NCI-H1105 (cell line): ENCODE measurements at places on chromosomes 7 and 10.

- no peak for DNase-seq
These were observed 6.4 kb downstream of the ADCK2 start for GRCh38 chr7:140679186-140679585.

- DNase-seq = no peak
These were observed 39.7 kb downstream of the TAC1 start for GRCh38 chr7:97771576-97771975.

DNA sequence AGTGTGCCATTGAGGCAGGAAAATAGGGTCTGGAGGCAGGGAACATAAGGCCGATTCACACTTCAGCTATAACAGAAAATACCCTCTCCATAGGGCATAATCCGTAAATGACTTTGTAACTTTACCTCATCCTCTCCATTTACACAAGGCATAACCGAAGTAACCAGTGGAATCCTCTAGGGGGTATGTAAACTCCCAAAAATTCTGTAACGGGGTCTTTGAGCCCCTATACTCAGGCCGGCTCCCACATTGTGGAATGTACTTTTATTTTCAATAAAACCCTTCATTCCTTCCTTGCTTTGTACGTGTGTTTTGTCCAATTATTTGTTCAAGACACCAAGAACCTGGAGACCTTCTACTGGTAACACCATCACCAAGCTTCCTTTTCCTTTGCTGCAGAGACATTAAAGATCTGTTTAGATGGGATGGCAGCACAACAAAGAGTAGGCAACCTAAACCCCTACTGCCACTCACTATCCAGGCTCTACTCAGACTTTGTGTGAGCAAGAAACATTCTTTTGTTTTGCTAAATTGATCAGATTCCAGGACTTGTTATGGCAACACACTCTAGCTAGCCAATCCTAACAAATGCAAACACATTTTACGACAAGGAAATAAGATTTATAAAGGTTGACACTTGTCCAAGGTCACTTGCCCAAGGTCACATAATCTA, 99.3 kb downstream of the DGKI start:
- DNase-seq = no peak

- peak; percentile 5 for DNase-seq
These were observed 180.6 kb upstream of the CHRM2 start for GRCh38 chr7:136687693-136688322.

DNA sequence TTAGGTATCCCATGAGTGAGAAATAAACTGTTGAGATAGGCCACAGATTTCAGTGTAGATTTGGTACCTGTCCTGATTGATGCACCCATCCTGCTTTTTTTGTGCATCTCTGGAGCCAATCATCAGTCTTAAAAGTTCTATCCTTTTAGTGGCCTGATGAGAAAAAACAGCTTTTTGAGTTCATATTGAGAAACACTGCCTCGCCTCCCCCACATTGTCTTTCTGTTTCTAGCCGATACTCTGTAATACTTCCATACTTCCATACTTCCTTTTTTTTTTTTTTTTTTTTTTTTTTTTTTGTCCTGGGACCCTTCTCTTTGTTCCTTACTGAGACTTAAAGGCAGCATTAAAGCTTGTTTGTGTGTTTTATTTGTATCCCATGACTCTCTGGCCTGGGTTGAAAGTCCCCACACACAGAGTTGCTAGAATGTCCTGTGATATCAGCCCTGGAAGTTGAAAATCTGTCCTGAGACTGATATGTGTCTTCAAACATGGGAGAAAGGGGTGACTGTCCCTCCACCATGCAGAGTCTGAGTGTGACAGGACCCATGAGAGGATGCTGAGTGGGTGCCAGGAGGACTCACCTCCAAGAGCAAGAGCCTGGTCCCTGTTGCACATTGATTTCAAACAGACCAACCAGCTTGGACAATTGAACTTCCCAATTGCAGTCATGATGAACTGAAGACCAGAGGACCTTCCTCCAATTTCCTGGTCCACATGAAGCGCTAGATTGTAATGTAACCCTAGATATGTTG, 5.7 kb downstream of the ZNF22 start:
- DNase-seq = no peak

- DNase-seq = no peak
These were observed 29.2 kb downstream of the CYP2W1 start for GRCh38 chr7:1012004-1012715.

- DNase-seq = no peak
These were observed 79.6 kb upstream of the MTPN start for GRCh38 chr7:136056651-136057231.

DNA sequence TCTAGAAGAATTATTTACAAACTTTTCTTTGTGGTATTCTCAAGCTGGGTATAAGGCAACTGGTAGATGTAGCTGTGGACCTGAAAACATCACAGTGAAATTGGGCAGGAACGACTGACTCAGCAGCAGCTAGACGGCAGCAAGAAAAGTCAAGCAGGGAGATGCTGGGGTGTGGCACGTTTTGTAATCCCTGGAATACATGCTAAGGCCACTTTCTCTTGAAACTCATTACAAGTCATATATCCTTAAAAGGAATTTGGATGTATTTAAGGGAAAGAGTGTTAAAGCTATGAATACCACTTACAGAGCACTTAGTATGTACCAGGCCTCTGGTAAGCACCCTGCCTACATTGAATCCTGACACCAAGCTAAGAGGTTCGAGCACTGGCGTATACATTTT, 17.4 kb downstream of the BEND7 start:
- no peak for DNase-seq

GRCh38 chr7:68697796-68698280, 900.4 kb upstream of the AUTS2 start:
- no peak for DNase-seq

DNA sequence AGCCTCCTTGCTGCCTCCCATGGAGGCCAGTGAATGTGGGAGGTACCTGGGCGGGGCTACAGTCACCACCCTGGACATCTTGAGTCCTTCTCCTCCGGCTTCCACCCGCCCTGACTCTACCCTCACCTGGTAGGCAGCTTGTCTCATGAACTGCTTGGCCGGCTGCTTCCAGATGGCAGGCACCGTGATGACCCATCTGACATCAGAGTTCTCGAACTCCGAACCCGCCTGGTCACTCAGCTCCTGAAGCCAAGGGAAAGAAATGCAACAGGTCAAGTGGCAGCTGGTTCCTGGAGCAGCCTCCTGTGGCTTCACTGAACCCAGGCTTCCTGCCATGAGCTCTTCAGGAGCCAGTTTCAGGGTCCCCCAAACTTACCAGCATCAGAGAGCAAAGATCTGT, 50.1 kb downstream of the HSPA12A start:
- DNase-seq = no peak

- no peak for DNase-seq
These were observed 156.7 kb downstream of the MBL2 start for GRCh38 chr10:52615756-52616394.

DNA sequence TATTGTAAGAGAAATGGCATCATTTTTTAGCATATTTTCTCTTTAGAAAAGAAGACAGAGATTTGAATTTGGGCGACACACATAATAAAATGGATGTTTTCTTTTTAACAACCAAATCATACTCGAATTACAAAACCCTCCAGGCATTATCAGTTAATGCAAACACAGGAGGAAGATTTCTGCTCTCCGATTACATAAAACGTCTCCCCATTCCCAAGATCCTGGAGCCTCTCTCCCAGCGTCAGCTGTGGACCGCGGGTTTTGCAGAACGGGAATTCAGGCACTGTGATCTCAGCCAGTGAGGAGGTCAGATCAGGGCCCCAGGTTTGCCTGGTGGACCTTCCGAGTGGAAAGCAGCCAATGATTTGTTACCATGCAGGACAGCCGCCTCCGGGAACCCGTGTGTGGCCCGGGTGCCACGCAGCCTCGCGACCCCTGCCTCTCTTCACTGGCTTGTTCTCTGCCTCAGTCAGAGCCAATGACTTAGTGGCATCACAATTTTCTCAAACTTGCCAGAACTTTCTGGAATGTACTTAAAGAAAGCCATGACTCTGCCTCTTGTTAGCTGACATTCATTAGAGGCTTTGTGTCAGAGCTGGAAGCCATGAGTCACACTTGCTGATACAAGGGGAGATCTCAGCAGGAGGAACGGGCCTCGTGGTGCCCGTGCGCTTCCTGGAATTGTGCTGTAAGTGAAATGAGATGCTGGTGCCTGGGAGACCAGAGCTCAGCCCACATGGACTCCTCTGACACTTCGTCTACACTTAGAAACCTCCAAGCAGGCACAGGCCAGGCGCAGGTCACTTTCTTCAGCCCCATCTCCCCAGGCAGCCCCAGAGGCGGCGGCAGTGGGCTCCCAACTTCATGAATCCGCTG, 246.1 kb downstream of the KLF6 start:
- no peak for DNase-seq

DNA sequence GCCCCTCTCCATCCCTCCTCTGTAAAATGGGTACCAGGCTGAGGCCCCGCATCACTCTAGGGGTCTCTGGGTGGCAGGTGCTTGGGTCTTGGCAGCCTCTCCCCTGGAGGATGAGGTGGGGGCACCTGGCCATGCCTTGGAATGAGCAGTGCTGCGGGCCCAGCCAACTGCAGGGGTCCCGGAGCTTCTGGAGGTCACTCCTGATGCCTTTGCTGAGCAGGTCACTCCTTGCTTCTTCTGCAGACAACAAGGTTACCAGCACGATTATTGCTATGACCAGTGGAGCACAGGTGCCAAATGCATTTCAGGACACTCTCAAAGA, 22.4 kb upstream of the ZNF488 start:
- no peak for DNase-seq

DNA sequence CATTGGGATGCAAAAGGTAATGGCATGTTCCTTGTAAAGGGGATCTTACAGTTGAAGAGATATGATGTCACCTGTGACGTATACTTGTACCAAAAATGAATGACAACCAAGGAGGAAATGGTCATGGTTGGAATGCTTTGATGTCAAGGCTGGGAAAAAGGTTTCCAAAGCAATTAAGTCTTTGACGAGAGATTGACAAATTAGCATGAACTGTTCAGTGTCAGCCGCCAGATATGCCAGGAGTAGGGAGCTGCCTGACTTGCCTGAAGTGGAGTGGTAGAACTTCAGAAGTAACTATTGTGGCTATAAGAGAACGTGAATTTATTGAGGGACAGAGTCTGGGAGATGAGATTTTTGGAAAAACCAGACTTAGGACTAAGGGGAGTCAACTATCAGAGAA, 88.1 kb downstream of the SEPTIN7 start:
- DNase-seq = no peak

GRCh38 chr10:52703451-52703850, 69.1 kb downstream of the MBL2 start:
- DNase-seq = no peak

GRCh38 chr7:71645836-71646235, 513.9 kb downstream of the GALNT17 start:
- DNase-seq = no peak

GRCh38 chr10:115844591-115844990, 428.4 kb downstream of the GFRA1 start:
- DNase-seq = no peak

DNA sequence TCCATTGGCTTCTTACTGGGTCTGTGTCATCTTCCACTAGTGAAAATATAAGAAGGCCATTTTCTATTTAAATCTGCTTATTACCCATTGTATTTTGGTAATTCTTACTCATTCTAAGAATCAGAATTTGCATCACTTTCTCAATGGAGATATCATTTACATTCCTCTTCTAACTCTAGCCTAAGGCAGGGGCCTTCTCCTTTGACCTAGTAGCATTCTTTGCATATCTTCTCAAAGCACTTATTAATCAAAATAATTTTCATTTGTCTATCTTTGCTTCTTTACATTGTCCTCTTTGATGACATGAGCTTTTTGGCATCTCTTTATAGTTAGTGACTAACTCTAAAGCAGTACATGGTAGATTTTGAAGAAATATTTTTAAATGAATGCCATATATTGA, 400.9 kb upstream of the SEMA3D start:
- DNase-seq = no peak

DNA sequence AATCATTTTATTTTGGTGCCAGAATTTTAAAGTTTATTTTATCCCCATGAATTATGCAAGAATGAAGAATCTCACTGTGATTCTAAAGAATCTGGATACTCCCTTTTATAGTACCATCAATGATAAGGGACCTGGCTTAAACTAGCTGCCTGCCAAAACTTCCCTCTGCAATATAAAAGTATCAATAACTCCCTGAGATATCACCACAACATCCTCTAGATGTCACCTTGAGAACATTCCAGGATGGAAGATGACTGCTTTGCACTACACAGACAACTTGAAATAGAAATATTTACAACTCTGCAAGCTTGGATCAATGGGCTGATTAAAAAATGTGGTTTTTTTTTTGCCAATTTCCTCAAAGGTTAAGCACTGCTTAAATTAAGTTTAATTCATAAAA, 142.1 kb downstream of the SLC25A13 start:
- DNase-seq = no peak

DNA sequence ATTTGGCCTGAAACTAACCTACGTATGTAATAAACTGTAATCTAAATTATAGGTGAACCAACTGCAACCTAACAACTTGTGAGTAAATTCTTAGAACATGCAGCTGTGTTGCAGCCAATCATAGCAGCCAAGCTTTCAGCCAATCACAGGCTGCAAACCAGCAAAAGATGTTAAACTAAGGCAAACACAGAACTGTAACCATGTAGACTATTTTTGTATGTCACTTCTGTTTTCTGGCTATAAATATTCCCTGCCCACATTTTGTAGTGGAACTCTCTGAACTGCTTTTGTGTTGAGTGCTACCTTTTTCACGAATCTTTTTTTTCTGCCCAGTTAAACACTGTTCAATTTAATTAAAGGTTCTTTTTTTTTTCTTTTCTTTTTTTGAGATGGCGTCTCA, 28.2 kb upstream of the ZPBP start:
- no peak for DNase-seq

DNA sequence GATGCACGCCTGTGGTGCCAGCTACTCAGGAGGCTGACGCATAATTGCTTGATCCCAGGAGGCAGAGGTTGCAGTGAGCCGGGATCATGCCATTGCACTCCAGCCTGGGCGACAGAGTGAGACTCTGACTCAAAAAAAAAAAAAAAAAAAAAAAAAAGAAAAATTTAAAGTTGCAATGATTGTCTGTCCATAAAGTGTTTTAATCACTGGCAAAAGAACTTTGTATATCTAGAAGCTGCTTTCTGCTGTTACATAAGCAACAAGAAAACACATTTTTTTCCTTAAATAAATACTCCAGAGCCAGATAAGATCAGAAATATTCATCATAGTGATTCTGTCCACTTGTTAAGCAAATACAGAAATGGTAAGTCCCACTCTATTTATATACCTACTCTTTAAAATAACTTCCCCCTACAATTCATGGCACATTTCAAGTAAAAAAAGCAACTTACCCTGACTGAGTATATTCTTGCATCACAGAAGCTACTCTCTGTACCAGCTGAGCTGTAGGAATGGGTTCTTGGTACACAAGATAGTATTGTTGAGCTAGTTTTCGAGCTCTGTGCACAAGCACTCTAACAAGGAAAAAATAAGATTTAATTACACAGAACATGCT, 7.6 kb downstream of the PSMA2 start:
- no peak for DNase-seq

- DNase-seq = no peak
These were observed 8.5 kb upstream of the C10orf105 start for GRCh38 chr10:71727738-71728737.

- no peak for DNase-seq
These were observed 60.9 kb downstream of the GLI3 start for GRCh38 chr7:42175834-42176723.
